NCI-H2081 treated with DMSO at 0.1 percent for 48 hours (cell line): ENCODE measurements at places on chromosomes 1 and 21.

DNA sequence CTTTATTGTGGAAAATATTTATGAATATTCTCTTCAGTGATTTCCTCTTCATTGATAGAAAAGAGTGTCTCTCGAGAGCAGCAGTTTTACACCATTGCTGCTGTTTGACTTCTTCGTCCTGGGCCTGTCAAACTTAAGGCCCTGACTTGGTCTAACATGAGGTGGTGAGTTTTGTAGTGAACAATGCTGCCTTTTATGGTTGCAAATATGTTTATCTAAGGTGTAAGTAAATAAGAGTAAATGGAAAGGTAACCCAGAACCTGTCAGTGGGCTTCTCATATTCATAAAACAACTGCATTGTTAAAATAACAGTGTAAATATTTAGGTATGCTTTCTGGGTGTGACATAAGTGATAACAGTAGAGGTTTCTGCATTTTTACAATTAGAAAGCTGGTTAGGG, 62.8 kb upstream of the SCCPDH start:
- no peak for DNase-seq

DNA sequence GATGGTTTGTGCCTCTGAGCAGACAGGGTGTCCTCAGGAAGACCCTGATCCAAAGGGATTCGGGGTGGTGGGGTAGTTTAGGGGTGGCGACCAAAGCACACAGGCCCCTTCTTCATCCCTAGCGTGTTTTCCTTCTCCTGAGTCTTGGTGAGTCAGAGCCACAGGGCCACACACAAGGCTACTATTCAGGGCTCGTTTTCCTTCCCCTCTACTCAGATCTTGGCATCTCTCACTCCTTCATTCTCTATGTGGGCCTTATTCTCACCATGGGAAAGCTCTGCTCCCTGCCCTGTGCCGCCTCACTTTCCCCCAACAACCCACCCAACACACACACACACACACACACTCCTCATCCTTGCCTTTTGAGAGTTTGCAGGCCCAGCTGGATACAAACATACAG, 43.6 kb upstream of the WNT2B start:
- DNase-seq, result no peak

DNA sequence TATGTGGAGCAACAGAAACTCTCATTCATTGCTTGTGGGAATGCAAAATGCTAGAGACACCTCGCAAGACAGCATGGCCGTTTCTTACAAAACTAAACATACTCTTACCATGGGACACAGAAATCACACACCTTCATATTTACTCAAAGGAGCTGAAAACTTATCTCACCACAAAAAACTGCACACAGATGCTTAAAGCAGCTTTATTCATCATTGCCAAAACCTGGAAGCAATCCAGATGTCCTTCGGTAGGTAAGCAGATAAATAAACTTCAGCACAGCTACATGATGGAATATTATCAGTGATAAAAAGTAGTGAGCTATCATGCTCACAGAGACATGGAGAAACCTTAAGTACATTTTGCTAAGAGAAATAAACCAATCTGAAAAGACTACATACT, 124.3 kb downstream of the RERE start:
- no peak for DNase-seq

DNA sequence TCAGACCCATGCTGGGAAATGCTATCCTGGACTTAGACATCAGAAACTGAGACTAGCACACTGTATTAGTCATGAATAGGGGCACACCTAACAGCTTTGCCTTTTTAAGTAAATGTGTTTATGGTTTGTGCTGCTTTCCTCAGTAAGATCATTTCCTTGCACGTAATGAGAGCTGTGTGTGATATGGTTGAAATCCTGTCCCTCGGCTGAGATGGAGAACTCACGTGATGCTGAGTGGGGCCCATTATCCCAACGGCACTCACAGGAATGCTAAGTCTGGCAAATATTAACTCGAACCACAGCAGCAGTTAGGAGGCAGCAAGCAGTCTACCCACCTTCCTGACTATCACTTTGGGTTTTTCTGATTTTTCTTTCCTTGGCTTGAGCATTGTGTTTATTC, 38.2 kb downstream of the BCL9 start:
- no peak for DNase-seq

DNA sequence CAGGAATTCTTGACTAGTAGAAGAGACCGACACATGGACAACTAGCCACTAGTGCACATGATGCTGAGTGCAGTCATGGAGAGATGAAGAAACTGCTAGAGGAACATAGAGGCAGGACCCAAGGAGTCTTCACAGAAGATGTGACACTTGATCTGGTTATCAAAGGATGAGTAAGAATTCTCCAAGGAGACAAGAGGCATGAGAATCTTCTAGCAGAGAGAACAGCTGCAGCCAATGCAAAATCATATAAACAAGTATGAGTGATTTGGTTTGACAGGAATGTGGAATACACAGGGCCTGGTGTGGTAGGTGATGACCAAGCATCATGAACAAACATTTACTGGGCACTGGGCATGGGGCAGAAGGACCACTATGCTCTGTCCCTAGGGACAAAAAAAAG, 140.9 kb upstream of the CTTNBP2NL start:
- no peak for DNase-seq

GRCh38 chr1:243851257-243851756, 1.3 kb upstream of the AKT3 start:
- DNase-seq, result no peak

GRCh38 chr1:119341372-119341947, 27.1 kb upstream of the HAO2 start:
- no peak for DNase-seq

GRCh38 chr1:174044418-174045222, 22.5 kb upstream of the RC3H1 start:
- DNase-seq, result no peak

- DNase-seq, result no peak
These were observed 62.0 kb upstream of the ABCG1 start for GRCh38 chr21:42156690-42157605.
